ENCODE measurements at places on chromosomes 12 and 14.

GRCh38 chr14:71089971-71090370 is 182.7 kb downstream of the PCNX1 start:
- no peak for DNase-seq

DNA sequence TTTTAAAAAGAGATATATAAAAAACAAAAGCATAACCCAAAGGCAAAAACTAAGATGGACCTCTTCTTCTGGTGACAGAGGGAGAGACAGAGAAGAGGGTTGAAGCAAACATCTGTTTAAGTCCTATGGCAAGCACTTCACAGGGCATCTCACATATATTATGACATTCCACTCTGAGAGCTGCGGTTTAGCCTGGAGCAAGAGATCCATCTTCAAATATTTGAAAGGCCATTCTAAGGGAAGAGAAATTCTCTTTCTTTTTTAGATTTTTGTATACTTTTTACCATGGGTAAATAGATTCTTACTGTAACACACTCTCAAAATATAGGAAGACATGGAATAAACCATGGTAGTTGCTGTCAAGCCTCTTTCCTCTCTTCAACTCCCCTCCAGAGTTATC is 204.1 kb downstream of the GXYLT1 start:
- DNase-seq = no peak

DNA sequence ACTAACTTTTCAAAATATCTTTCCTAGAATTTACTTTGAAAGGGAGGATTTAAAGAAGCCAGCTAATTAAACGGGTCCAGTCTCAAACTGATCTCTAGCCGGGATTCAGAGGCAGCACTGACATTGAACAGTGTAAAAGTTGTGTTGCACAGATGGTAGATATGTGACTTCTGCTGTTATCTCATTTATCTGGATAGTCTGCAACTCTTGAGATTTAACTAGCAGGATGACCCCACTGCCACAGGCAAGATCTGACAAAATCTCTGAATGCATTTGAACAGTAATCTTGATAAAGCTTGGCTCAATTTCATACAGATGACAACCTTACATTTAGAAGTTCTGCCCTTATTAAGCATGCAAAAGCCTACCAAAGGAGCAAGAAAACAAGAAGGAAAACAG is 138.0 kb upstream of the CPNE8 start:
- DNase-seq = no peak

- no peak for DNase-seq
These were observed 24.2 kb upstream of the CLEC14A start for GRCh38 chr14:38280081-38280480.

- DNase-seq = no peak
These were observed 844.6 kb downstream of the VRK1 start for GRCh38 chr14:97641827-97642226.

DNA sequence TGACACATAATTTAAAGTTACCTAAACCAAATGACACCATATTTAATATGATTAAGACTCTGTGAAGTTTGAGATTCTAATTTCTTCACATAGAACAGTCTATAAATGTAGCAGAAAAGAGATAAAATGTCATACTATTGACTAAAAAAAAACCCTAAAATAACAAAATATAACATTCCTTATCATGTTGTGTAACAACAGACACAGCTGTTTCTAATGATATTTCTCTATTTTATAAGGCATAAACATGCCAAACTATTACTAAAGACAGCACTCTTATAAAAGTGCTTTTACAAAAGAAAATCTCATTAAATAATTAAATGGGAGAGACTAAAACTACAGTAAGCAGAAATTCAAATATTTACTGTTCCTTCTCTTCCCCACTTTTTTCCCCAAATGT is 49.4 kb downstream of the NOVA1 start:
- DNase-seq = no peak

DNA sequence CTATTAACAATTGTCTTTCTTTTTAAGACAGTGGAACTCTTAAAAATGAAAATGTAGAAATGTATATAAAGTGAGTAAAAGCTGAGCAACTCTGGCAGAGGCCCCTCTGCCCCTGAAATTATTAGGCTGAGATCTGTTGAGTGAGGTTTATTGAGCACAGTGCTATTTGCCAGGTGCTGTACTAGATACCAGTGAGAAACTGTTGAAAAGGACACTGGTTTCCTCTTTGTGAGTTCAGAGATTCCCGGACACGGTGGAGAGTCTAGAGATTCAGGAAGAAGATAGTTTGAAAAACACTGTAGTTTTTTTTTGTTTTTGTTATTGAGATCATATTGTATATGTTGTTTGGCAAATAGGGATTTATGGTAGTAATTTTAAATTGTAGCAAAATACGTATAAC is 11.2 kb downstream of the ACVR1B start:
- no peak for DNase-seq

DNA sequence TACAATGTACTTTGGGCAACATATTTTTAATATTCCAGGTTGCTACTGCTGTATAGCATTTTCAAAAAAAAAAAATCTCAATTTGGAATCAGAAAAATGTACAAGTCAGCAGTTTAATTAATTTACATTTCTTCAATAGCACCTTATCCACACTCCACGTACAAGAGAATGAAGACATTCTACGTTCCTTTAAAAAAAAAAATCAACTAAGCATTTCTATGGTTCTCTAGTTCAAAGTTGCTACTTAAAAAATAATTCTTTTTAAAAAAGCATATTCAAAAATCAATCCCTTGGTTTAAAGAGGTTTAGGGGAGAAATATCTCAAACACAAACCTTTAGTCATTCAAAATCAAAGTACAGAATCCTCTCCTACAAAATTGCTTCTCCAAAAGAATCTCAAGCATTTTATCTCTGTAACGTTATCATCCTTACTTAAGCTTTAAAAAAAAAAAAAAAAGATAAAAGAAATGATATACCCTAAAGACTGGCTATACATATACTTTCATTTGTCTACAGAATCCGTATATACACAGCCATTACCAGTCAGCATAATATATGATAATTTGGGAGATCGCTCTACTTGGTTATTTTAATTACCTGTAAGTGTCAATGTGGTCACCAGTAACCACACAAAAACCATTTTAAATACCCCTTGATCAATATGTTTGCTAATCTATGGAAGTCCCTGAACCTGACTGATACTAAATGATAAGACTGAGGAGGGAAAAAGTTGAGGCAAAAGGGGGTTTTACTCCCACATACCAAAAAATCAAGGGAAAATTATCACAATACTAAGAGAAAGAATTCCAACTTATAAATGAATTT is 2.7 kb downstream of the MED13L start:
- DNase-seq = no peak

DNA sequence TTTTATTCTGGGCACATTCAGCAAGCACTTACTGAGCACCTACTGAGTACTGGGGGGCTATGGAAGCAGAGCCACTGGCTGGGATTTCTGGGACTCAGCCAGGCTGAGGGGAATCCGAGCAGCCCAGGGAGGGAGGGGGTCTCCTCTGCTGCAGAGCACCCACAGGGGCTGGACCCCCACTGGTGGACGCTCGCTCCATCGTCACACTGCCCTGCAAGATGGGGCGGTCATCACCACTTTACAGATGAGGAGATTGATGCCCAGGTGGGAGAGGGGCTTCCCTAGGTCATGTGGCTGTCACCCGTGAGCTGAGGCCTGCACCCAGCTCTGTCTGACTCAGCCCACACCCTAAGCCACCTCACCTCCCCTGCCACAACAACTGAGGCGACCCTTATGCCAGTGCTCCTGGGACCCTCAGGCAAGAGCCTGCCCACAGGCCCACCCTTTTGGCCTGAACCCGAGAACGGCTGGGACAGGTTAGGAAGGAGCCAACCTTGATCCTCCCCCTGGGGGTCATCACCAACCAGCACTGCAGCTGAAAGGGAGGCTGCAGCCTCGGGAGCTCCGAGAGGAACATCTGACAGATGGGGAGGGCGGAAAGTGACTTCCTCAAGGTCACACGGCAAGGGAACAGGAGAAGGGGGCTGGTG is 74.4 kb downstream of the SERPINA3 start:
- DNase-seq = peak; percentile 55

- DNase-seq = no peak
These were observed 218.8 kb downstream of the DPF3 start for GRCh38 chr14:72675126-72675525.

DNA sequence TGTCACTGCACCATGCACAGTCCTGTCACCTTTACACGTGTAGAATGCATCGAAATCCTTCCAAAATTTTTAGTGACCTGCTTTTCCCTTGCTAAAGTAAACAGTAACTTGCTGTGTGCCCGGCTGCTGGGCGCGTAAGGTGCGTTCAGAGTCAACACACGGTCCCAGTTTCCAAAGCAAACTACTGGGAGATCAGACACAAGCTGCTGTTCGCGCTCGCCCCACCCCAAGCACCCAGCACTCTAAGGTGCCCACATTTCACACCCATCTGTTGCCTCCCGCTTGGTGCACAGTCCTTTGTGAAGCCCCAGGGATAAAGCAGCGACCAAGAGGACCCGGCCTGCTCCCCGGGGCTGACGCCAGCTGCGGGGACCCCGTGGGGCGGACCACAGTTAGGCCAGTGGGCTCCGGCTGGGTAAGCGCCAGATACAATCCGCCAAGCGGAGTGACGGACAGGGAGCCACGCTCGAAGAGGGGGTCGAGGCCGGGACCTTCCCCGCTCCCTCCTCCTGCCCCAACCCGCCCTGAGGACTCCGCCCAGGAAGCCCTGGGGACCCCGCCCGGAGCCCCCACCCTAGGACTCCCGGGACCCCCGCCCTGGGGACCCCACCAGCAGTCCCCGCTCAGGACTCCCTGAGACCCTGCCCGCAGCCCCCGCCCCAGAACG is 633 bp downstream of the STX2 start:
- no peak for DNase-seq

GRCh38 chr12:39780411-39780912 is 160.9 kb upstream of the ABCD2 start:
- no peak for DNase-seq

- DNase-seq = no peak
These were observed 43.0 kb downstream of the SMIM41 start for GRCh38 chr12:52122540-52122871.

DNA sequence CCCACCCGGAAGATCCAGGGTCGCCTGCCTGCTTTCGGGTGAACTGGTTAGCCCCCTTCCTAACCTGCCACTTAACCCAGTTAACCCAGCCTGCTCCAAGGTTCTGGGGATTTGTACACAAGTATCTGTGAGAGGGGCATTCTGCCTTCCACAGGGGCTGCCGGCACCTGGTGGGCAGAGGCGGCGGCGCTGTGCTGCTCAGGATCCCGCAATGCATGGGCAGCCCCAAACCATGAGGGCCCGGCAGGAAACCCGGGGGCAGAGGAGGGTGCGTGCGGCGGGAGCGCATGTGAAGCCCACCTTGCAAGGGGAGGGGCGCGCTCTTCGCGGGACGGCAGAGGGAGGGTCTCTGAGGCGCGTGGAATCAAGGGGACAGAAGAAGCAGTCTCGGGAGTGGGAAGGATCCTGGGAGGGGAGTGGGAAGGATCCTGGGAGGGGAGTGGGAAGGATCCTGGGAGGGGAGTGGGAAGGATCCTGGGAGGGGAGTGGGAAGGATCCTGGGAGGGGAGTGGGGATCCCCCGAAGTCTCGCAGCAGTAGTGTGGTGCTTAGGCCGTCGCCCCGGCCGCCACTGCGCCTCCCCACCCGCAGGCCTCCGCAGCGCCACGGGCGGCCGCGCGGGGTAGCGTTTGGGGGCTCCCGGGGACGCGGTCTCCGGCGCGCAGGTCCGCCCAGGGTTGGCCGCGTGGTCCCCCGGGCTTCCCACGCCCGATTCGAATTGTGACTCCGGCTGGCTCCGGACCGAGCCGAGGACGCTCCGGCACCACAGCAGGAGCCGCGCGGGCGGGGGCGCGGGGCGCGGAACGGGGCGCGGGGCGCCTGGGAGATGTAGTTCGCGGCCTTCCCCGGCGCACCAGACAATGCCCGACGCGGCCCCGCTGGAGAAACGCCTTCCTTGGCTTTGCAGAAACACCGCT is 4.9 kb upstream of the MTA1 start:
- peak; percentile 73 for DNase-seq

GRCh38 chr14:104795781-104796686 is 486 bp upstream of the AKT1 start:
- DNase-seq = no peak

- DNase-seq = peak; percentile 48
These were observed 9.6 kb upstream of the ENDOU start for GRCh38 chr12:47734725-47735480.

DNA sequence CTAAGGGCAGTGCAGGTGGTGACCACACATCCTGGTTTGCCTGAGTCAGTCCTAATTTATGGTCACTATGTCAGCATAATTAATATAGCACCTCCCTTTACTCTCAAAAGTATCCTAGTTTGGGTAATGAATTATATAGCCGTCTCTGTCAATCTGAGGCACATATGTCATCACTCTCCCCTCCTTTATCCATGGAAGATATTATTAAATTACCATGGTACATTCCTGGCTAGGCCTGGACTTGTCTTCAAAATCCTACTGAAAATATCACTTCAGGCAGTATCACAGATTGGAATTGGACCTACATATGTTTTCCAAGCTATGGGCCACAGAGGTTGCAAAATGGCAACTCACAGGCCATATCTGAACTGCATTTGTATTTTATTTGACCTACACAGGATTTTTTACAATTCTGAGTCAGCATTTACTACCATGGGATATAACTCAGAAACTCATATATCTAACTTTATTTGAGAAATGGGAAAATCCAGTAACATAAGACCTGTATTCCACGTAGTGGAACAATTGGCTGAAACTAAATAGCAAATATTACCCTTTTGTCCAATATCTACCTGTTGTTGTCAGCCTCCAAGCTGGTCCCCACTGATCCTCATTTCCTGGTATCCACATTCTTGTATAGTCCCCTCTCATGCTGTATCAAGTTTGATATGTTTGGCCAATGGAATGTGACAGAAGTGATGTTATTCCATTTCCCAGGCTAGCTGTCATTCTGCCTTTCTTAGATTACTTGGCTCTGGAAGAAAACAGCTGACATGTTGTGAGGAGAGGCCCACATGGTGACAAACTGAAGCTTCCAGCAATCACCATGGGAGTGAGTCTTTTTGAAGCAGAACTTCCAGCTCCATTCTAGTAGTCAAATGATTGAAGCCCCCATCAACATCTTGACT is 102.5 kb upstream of the MDM1 start:
- no peak for DNase-seq

GRCh38 chr14:101707863-101708620 is 53.5 kb upstream of the PPP2R5C start:
- DNase-seq = peak; percentile 48

DNA sequence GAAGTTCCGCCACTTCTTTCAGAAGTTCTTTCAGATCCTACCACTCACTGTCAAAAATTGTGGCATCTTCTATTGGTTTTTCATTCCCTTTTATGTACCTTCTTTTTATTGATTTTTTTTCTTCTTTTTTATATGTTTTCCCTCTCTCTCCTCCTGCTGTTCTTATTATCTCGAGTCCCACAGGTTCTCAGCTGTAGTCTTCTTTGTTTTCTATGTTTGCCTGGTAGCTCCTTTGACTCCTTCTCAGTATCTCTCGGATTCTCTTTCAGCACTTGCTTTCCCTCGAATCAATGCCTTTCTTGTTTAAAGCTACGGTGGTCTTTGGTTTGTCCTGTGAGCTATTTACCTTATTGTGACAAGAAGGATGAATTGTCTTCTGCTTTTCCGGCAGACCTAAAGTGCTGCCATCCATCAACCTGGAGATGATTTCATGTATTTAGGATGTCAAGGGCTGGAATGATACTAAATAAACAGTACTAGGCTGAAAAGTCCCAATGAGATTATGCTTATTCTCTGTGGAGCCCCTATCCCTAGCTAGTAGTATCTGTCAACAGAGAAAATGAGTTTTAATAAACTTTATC is 541.7 kb downstream of the NOVA1 start:
- no peak for DNase-seq

Measured in RWPE2 (cell line).